Activated CD4-positive, alpha-beta T cell treated with anti-CD3 and anti-CD28 coated beads for 36 hours (primary cell): ENCODE measurements at places on chromosomes 16 and 17.

DNA sequence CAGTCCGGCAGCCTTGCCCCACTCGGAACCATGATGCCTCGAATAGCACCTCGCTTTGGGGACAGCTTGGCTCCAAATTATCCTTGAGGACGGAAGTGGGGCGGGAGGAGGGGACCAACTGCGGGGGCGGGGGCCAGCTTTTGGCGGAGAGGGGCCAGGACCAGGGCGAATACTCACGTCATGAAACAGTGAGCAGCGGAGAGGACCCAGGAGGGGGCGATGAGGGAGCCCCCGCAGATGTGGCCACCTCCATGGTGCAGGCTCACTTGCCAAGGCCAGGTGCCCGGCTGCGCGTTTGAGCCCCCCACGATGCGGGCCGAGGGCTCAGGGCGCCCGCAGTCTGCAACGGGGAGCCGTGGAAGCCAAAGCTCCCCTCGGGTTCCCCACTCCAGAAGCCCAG, 970 bp downstream of the PRSS36 start:
- DNase-seq: no peak

- DNase-seq: no peak
Observed at GRCh38 chr16:73113336-73113735, 65.4 kb upstream of the ZFHX3 start.

- no peak for DNase-seq
Observed at GRCh38 chr16:50126183-50126582, 26.9 kb upstream of the TENT4B start.

- DNase-seq: no peak
Observed at GRCh38 chr16:2482708-2483534, 8.0 kb downstream of the TBC1D24 start.
